Stimulated activated CD4-positive, alpha-beta T cell treated with anti-CD3 and anti-CD28 coated beads, Interleukin-4, amount 100 ng/mL, for 48 hours (primary cell): ENCODE measurements at places on chromosomes 7 and 10.
A peak's percentile ranks its signal among the peaks of the same experiment; 100 is the strongest.

GRCh38 chr10:129593953-129594352 lies 126.9 kb downstream of the MGMT start:
- DNase-seq = no peak

DNA sequence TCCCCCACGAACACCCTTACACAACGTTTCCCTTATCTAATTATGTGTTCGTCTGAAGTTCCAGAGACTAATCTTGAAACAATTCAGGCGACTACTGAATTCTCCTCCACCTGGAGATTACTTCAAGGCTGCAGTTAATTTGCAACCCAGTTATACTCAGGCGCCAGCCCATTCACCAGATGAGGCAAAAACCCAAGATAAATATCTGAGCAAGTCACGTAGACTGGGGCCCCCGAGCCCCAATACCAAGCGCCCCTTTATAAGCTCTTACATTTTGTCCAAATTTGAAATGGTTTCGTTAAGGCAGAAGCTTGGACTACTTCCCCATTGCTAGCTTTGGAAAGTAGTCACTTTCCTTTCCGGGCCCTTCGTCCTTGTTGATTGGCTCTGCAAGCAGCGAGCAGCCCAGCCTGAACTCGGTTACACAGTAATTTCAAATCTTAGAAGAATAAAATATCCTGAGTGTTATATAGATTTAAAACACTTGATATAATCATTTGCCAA lies 1.2 kb downstream of the TPK1 start:
- no peak for DNase-seq

GRCh38 chr7:1284743-1285458 lies 52.2 kb downstream of the UNCX start:
- DNase-seq = no peak

- peak; percentile 30 for DNase-seq
Measured at GRCh38 chr7:90211391-90212148, at the start of gene STEAP2. Gene STEAP2, plus strand, starts transcription at chr7:90211740. Its CDS starts 13,343 bp downstream, at chr7:90225083.

DNA sequence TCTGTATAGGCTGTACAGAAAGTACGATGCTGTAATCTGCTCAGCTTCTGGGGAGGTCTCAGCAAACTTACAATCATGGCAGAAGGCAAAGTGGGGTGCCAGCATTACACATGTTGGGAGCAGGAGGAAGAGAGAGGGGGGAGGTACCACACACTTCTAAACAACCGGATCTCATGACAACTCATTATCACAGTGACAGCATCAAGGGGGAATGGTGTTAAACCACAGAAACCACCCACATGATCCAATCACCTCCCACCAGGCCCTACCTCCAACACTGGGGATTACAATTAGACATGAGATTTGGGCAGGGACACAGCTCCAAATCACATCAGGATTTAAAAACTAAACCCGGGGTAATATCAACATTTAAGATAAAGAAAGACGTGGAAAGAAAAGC lies 468.8 kb upstream of the AUTS2 start:
- DNase-seq = no peak

DNA sequence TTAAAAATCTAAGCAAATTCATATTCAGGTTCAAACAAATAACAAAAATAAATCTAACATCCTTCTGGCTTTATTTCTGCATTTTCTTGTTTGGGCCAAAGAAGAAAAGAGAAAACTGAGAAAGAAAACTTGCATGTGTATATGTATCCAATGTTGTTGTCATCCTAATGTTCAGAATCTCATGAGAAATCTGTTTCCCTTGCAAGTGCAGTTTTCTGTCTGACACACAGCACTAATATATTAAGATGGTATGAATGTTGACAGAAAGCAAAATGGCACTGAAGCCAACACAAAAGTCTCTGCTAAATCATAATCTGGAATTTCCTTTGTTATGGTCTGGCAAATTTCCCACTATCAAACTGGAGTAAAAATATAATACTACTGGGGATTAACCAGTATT lies 235.9 kb downstream of the HGF start:
- DNase-seq = no peak

GRCh38 chr7:27116962-27117886 lies 13.3 kb downstream of the HOXA4 start:
- DNase-seq = no peak

- no peak for DNase-seq
Measured at GRCh38 chr10:6114299-6114698, 25.5 kb downstream of the RBM17 start.
